ENCODE measurements at places on chromosomes 1 and 21.

GRCh38 chr1:237154157-237154556 lies 112.2 kb downstream of the RYR2 start:
- DNase-seq: no peak

DNA sequence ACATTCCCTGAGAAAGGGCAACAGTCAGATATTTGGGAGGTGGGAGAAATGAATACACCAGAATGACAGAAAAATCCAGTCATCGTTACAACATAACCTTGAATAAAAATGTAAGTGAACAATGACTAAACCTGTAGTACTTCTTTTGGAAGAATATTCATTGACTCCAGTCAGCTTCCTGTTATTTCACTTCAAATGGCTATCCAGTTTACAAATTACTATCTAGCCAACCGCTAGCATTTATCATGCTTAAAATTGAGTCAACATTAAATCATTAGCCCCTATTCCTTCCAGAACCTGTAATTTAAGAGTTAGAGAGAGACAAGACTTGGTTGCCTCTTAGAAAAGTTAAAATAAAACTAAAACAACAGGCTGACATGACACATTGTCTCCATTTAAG lies 33.6 kb downstream of the WLS start:
- no peak for DNase-seq

DNA sequence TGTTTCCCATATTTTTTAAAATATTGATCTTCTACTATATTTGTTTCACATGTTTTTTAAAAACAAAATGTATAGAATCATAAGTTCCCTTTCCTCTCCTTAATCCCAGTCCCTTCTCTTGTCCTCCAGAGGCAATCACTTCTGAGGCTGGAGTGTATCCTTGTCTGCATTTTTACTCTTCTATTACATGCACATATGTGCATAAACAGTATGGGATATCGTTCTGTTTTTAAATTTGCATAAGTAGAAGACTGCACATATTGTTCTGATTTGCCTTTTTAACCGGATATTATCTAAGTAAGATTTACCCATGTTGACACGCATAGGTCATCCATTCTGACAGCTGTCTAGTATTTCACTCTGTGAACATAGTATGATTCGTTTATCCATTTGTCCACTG lies 142.0 kb downstream of the TRABD2B start:
- DNase-seq: no peak

DNA sequence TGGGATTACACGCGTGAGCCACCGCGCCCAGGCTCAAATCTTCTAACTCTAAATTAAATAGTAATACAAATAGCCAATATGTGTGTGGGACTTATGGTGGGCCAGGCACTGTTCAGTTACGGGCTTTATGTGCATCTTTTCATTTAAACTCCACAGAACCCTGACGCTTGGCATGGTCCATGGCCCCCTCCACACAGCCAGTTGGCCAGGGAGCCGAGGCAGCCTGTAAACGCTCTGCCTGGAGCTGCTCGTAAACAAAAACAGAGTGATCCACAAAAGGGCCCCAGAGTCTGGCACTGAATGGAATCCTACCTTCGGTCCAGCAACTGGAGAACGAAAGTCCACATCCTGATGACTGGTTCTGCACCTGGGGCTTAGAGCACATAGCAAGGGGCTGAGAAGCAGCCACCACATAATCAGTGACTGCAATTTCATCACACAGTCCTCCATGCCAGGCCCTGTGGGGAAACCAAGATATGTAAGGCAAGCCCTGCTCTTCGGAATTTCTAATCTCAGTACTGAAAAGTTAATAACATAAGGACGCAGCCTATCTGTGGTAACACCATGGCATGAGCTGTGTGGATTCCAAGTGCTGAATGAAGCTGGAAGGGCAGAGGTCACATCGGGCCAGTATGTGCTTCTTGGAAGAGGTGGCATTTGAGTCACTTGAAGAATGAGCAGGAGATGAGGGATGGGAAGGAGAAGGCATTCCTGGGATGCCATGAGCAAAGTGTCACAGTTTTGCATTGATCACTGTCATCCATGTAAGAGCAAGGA lies 13.5 kb upstream of the ADAMTSL4 start:
- DNase-seq: peak; percentile 38

DNA sequence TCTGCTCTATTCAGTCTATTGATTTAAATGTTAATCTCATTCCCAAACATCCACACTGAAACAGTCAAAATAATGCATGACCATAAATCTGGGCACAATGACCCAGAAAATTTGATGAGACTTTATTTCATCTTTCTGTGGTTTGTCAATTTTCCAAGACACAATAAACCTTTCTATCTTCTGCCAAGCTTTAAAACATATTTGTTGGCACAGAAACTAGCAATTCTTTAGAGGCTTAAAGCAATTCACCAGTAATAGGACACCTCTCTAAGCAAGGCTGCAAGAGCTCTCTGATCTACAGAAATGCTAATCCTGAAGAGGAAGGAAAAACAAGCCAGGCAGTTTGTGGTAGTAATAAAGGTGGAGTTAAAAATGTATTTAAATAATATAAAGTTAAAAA lies 113.7 kb downstream of the FCRL5 start:
- DNase-seq: no peak

DNA sequence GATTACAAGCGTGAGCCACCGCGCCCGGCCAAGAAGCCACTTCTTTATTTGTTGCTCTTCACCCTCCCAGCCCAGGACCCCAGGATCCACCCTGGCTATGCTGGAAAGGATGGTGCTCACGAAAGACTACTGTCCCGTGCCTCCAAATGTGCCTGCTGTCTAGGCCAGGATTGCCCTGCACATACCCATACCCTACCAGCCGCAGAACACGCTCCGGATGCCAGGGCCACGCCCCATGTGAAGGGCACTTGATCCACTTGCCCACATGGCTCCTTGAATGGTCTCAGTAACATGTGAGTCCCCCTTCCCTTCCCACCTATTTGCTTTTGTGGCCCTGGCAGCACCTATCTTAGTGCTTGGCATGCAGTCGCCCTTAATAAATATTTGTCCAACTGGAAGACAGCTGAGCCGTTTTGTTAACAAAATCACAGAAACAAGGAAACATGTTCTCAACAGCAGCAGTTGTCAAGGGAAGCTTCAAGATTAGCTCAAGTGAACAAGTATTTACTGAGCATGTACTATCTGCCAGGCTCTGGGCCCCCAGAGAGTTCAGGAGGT lies 13.8 kb upstream of the UBXN10 start:
- no peak for DNase-seq

GRCh38 chr21:35275776-35276175 lies 226.7 kb upstream of the RUNX1 start:
- no peak for DNase-seq

Measured in urothelium cell line (cell line).